Activated CD8-positive, alpha-beta T cell treated with anti-CD3 and anti-CD28 coated beads, Interleukin-2, amount 10 ng/mL, durations not matched to agents 7 days and 5 days (primary cell): ENCODE measurements at places on chromosomes 12 and 14.

- H3K27ac ChIP-seq = no peak overlapping the region
- H3K36me3 ChIP-seq = no peaks in the 10 kb centered on the region
- peaks cover 9% of the 10 kb centered on the region for H3K4me1 ChIP-seq
- no peaks in the 10 kb centered on the region for H3K27me3 ChIP-seq
Observed at GRCh38 chr12:88303335-88303734, 161.2 kb downstream of the TMTC3 start.

DNA sequence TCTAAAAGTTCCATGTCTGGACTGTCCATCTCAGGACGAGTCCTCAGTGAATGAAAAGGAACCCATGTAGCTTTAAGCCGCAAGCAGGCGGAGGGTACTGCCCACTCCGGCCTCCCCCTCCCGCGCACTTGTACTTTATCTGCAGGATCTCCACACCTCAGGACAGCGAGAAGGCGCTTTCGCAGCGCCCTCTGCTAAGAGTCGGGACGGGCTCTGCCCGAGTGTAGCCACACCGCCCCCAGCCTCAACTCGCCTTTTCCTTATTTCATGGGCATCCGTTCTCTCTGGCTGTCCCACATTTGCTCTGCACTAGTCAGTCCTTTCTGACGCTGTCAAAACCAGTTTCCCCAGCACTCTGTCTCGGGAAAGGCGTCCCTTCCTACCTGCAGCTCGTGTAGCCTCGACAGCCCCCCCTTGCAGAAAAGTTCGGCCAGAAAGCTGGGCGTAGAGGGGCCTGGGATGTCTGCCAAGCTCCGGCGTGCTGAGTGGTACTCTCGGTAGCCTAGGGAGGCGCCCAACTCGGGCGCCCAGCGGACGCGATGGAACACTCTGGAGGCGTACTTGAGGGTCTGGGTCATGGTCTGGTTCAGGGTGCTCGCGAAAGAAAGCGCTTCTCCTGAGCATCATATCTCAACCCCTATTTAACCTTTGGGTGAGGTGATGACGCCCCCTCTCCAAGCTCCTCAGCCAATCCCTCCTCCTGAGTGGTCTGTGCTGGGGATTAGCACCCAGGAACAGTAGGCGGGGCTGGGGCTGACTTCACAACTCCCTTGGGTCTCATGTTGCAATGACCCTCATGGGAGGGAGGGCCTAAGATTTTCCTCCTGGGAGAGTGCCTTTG, at the start of gene CYP27B1:
TSS of gene CYP27B1 (minus strand) at position 615 of the 841 bp plus-strand sequence. CDS start at position 578, 37 bp downstream.
- peaks cover 20% of the 10 kb centered on the region for H3K36me3 ChIP-seq
- DNase-seq = no peak
- H3K27me3 ChIP-seq = peaks cover 12% of the 10 kb centered on the region
- H3K4me1 ChIP-seq = peaks cover 40% of the 10 kb centered on the region
- H3K4me3 ChIP-seq = peak within 1 kb of the TSS; percentile 83

GRCh38 chr14:31943861-31944255, 133.2 kb upstream of the ARHGAP5 start:
- H3K36me3 ChIP-seq = no peaks in the 10 kb centered on the region
- DNase-seq = no peak
- peaks cover 15% of the 10 kb centered on the region for H3K4me1 ChIP-seq
- peaks cover 1% of the 10 kb centered on the region for H3K27me3 ChIP-seq
- no peak overlapping the region for H3K4me3 ChIP-seq

- no peak overlapping the region for H3K27ac ChIP-seq
- no peak for DNase-seq
- no peaks in the 10 kb centered on the region for H3K4me1 ChIP-seq
- no peaks in the 10 kb centered on the region for H3K27me3 ChIP-seq
- H3K4me3 ChIP-seq = no peak overlapping the region
- no peaks in the 10 kb centered on the region for H3K36me3 ChIP-seq
Observed at GRCh38 chr12:97943359-97943758, 480.8 kb downstream of the RMST start.

DNA sequence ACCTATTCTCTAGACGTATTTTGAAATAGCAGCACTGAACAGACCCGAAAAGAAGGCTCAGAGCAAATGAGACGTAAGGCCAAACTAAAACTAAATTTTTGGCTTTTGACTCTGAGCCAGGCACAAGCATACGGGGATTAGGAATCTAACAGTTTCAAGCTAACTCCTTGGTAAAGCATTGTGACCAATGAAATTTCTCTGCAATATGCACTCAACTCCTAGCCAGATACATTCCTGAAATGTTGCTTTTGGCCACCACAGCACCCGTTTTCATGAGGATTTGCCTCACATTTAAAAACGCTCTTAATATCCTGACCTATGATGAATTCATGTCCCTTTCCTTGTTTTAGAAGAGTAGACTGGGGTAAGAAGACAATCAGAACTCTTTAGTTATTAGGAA, 53.1 kb upstream of the NPFF start:
- no peak overlapping the region for H3K27ac ChIP-seq
- DNase-seq = no peak
- H3K27me3 ChIP-seq = no peaks in the 10 kb centered on the region
- H3K4me1 ChIP-seq = peaks cover 31% of the 10 kb centered on the region
- H3K4me3 ChIP-seq = no peak overlapping the region

DNA sequence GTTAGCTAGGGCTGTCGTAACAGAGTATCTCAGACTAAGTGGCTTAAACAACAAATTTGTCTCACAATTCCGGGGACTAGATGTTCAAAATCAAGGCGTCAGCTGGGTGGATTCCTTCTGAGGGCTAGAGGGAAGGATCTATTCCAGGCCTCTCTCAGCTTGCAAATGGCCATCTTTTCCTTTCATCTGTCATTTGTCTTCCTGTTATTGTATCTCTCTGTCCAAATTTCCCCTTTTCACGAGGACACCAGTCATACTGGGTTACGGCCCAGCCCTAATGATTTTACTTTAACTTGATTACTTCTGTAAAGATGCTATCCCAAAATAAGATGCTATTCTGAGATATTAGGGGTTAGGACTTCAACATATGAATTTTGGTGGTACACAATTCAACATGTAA, 119.0 kb upstream of the CPSF6 start:
- no peak overlapping the region for H3K27ac ChIP-seq
- no peaks in the 10 kb centered on the region for H3K36me3 ChIP-seq
- no peaks in the 10 kb centered on the region for H3K4me1 ChIP-seq
- no peak overlapping the region for H3K4me3 ChIP-seq

DNA sequence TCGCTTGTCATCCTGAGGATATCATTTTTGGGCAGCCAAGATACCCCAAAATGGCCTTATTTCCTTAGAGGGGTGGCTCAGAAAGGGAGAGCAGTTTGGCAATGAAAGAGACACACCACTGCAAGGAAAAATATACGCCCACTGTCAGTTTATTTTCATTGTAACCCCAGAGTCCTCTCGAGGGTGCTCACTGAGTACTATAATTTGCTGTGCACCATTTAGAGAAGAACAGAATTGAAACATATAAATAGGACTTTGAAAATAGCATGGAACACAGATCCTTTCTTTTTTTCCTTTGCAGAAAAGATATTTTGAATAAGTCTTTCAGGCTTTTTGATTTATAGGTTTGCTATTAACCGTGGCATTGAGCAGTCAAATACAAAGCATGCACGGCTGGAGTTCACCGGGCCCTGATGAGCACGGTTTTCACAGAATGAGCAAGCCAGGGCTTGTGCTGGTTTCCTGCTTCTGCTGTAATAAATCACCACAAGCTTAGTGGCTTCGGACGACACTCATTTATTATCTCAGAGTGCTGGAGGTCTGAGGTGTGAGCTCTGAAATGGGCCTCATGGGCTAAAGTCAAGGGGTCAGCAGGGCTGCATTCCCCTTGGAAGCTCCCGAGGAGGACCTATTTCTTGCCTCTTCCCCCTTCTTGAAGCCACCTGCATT, 152.3 kb downstream of the ZNF664 start:
- peaks cover 3% of the 10 kb centered on the region for H3K27me3 ChIP-seq
- no peak overlapping the region for H3K27ac ChIP-seq
- H3K4me3 ChIP-seq = no peak overlapping the region
- no peak for DNase-seq
- peaks cover 7% of the 10 kb centered on the region for H3K4me1 ChIP-seq
- H3K36me3 ChIP-seq = no peaks in the 10 kb centered on the region

DNA sequence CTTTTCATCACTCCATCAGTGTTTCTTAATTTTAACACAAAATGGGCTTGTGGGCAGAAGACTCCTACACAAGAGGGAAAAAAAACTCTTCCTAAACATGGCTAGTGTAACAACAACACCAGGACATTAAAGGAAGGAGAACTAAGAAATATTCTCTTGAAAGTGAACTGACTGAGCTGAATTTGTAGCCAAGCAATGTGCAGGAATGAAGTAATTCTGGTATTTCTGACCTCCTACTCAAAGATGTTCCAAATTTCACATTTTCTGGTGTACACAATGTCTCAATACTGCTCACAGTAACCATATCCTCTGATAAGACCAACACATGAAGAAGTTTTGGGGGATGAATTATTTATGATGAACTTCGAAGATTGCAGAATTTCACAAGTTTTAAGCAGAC, 357.3 kb downstream of the DUSP6 start:
- H3K27me3 ChIP-seq = peaks cover 29% of the 10 kb centered on the region
- DNase-seq = no peak
- H3K36me3 ChIP-seq = no peaks in the 10 kb centered on the region
- H3K27ac ChIP-seq = no peak overlapping the region
- H3K4me3 ChIP-seq = no peak overlapping the region

GRCh38 chr14:69013943-69014782, 35.1 kb upstream of the ACTN1 start:
- peaks cover 8% of the 10 kb centered on the region for H3K4me1 ChIP-seq
- H3K27ac ChIP-seq = no peak overlapping the region
- no peak for DNase-seq
- H3K4me3 ChIP-seq = no peak overlapping the region

DNA sequence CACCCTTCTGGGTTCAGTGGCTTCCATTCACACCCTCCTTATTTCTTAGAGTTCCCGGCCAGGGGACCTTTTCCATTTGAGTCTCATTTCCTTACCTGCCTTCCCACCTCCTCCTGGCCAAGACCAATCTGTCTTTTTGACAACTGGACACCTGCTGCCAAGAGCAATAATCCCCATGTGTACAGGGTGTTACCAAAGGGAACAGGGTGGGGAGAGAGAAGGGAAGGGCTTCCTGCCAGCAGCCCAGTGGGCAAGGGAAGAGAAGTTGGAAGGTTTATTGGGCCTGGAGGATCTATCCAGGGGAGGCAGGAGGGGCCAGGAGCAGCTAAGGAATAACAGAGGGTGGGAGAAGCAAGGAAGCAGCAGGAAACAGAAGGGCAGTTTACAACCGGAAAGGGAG, 346.2 kb downstream of the C12orf75 start:
- no peak overlapping the region for H3K27ac ChIP-seq
- no peaks in the 10 kb centered on the region for H3K4me1 ChIP-seq
- no peak overlapping the region for H3K4me3 ChIP-seq
- DNase-seq = no peak
- H3K27me3 ChIP-seq = no peaks in the 10 kb centered on the region

GRCh38 chr14:44497148-44497547, 9.9 kb downstream of the FSCB start:
- H3K4me1 ChIP-seq = no peaks in the 10 kb centered on the region
- no peaks in the 10 kb centered on the region for H3K36me3 ChIP-seq
- no peak overlapping the region for H3K27ac ChIP-seq
- no peak overlapping the region for H3K4me3 ChIP-seq
- DNase-seq = no peak
- H3K27me3 ChIP-seq = no peaks in the 10 kb centered on the region

GRCh38 chr14:22539831-22540230, 49.2 kb downstream of the DAD1 start:
- H3K4me3 ChIP-seq = peak overlapping the region; percentile 76
- peak; percentile 59 for DNase-seq
- no peaks in the 10 kb centered on the region for H3K27me3 ChIP-seq

- no peaks in the 10 kb centered on the region for H3K36me3 ChIP-seq
- peaks cover 8% of the 10 kb centered on the region for H3K27me3 ChIP-seq
- no peak overlapping the region for H3K4me3 ChIP-seq
- peak; percentile 49 for DNase-seq
- no peaks in the 10 kb centered on the region for H3K4me1 ChIP-seq
Observed at GRCh38 chr12:94710933-94711332, 60.6 kb upstream of the TMCC3 start.

DNA sequence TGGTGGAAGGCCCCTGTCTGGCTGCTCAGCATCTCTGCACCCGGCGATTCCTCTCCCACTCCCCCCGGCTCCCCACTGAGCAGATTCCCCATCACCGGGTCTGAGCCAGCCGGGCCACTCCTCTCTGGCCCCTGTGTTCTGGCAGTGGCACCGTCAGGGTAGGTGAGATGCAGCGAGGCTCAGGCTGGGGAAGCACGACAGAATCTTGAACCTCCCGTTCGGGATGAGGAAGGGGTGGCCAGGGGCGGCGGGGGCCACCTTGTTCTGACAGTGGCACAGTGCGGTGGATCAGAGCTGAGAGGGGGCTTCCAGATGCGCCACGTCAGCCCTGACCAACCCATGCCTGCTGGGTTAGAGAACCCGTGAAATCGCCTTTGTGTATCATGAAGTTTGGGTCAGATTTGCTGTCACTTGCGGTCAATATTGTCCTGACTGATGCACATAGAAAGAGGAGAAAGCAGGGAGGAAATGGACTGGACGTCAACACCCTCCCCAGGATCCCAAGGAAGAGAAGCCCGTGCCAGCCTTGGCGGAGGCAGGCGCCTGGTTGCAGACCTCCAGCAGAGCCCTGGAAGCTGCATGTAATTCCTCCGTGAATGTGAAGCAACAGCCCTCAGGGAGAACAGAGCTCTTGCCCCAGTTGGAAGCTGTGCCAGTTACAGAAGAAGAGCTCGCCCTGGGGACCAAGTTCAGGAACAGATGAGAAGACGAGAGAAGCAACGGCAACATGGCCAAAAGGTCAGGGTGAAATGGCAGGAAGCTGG, 137.1 kb upstream of the SFSWAP start:
- H3K27me3 ChIP-seq = no peaks in the 10 kb centered on the region
- DNase-seq = no peak
- no peak overlapping the region for H3K27ac ChIP-seq
- H3K4me1 ChIP-seq = no peaks in the 10 kb centered on the region

GRCh38 chr12:27083861-27084394, 1.6 kb upstream of the C12orf71 start:
- H3K36me3 ChIP-seq = no peaks in the 10 kb centered on the region
- H3K27me3 ChIP-seq = no peaks in the 10 kb centered on the region
- no peaks in the 10 kb centered on the region for H3K4me1 ChIP-seq
- no peak overlapping the region for H3K4me3 ChIP-seq
- no peak for DNase-seq

GRCh38 chr14:99838639-99839134, 45.5 kb downstream of the EML1 start:
- H3K4me1 ChIP-seq = no peaks in the 10 kb centered on the region
- H3K27ac ChIP-seq = no peak overlapping the region
- H3K4me3 ChIP-seq = no peak overlapping the region
- no peaks in the 10 kb centered on the region for H3K36me3 ChIP-seq

GRCh38 chr12:47188576-47189441, 109.0 kb upstream of the AMIGO2 start:
- peaks cover 56% of the 10 kb centered on the region for H3K36me3 ChIP-seq
- no peak for DNase-seq
- H3K27ac ChIP-seq = no peak overlapping the region
- H3K4me3 ChIP-seq = no peak overlapping the region
- H3K4me1 ChIP-seq = peaks cover 56% of the 10 kb centered on the region

- H3K4me3 ChIP-seq = no peak overlapping the region
- H3K27ac ChIP-seq = no peak overlapping the region
- no peaks in the 10 kb centered on the region for H3K36me3 ChIP-seq
- DNase-seq = no peak
- peaks cover 4% of the 10 kb centered on the region for H3K27me3 ChIP-seq
- no peaks in the 10 kb centered on the region for H3K4me1 ChIP-seq
Observed at GRCh38 chr14:70033561-70033960, 154.3 kb downstream of the SMOC1 start.

GRCh38 chr12:127559349-127560040, 707.5 kb upstream of the TMEM132C start:
- peak overlapping the region; percentile 94 for H3K27ac ChIP-seq
- no peaks in the 10 kb centered on the region for H3K27me3 ChIP-seq
- H3K36me3 ChIP-seq = peaks cover 4% of the 10 kb centered on the region
- H3K4me1 ChIP-seq = peaks cover 41% of the 10 kb centered on the region

GRCh38 chr12:105318651-105319483, 11.6 kb upstream of the C12orf75 start:
- H3K4me1 ChIP-seq = peaks cover 58% of the 10 kb centered on the region
- no peak overlapping the region for H3K4me3 ChIP-seq
- peaks cover 27% of the 10 kb centered on the region for H3K36me3 ChIP-seq
- H3K27ac ChIP-seq = no peak overlapping the region
